ENCODE measurements at places on chromosomes 13 and 19. TPM values are rescaled to one million over a fixed set of nuclear protein-coding genes. Genes with fewer than 3 reads are reported as not detected.
A peak's percentile ranks its signal among the peaks of the same experiment; 100 is the strongest.

DNA sequence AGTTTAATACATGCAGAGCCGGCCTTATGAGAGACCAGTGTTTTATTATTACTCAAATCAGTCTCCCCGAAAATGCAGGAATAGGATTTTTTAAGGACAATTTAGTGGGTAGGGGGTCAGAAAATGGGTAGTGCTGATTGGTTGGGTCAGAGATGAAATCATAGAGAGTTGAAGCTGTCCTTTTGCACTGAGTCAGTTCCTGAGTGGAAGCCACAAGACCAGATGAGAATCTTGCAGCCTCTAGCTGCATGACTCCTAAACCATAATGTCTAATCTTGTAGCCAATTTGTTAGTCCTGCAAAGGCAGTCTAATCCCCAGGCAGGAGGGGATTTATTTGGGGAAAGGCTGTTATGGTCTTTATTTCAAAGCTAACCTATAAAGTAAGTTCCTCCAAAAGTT lies 1163.9 kb downstream of the DIAPH3 start:
- no peaks in the 10 kb centered on the region for H3K36me3 ChIP-seq
- H3K4me1 ChIP-seq = no peaks in the 10 kb centered on the region
- no peaks in the 10 kb centered on the region for H3K27me3 ChIP-seq
- H3K27ac ChIP-seq = no peak overlapping the region

DNA sequence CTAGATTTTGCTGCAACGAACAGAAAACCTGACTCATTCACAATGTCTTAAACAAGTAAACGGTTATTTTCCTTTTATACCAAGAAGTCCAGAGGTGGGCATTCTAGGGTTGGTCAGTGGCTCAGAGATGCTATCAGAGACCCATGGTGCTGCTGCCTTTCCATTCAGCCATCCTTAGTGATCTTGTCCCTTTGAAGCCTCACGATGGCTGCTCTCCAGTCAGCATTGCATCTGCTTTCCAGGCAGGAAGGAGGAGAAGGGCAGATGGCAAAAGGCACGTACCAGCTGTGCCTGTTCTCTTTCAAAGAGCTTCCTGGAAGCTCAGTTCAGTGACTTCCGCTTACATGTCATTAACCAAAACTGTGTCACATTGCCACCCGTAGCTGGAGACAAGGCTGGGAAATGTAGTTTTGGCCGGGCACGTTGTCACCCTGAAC lies 30.1 kb downstream of the WDFY2 start:
- H3K27me3 ChIP-seq = no peaks in the 10 kb centered on the region
- peak; percentile 49 for DNase-seq
- peak overlapping the region; percentile 90 for H3K4me3 ChIP-seq
- H3K27ac ChIP-seq = peak overlapping the region; percentile 94
- H3K36me3 ChIP-seq = peaks cover 9% of the 10 kb centered on the region
- H3K4me1 ChIP-seq = peaks cover 17% of the 10 kb centered on the region

- H3K4me1 ChIP-seq = peaks cover 20% of the 10 kb centered on the region
- no peak overlapping the region for H3K4me3 ChIP-seq
- H3K27me3 ChIP-seq = no peaks in the 10 kb centered on the region
- no peak for DNase-seq
Measured at GRCh38 chr13:48230541-48230940, 2.5 kb upstream of the ITM2B start.

GRCh38 chr13:44855860-44856259 lies 133.4 kb downstream of the NUFIP1 start:
- H3K27ac ChIP-seq = no peak overlapping the region
- no peaks in the 10 kb centered on the region for H3K36me3 ChIP-seq
- H3K4me3 ChIP-seq = no peak overlapping the region

GRCh38 chr19:22052644-22053013 lies 345 bp downstream of the ZNF257 start:
- no peaks in the 10 kb centered on the region for H3K4me1 ChIP-seq
- no peaks in the 10 kb centered on the region for H3K27me3 ChIP-seq
- H3K36me3 ChIP-seq = peaks cover 32% of the 10 kb centered on the region
- DNase-seq = no peak
- peak overlapping the region; percentile 97 for H3K4me3 ChIP-seq
- peak overlapping the region; percentile 97 for H3K27ac ChIP-seq

GRCh38 chr19:49953416-49953815 lies 7.6 kb downstream of the SIGLEC11 start:
- H3K36me3 ChIP-seq = no peaks in the 10 kb centered on the region
- no peak overlapping the region for H3K27ac ChIP-seq
- no peak for DNase-seq
- peaks cover 18% of the 10 kb centered on the region for H3K27me3 ChIP-seq

The PABPC3 gene
- 0.42 TPM for total RNA-seq

The GIPR gene
- total RNA-seq = 18.4 TPM

All from activated naive CD8-positive, alpha-beta T cell treated with anti-CD3 and anti-CD28 coated beads, Interleukin-2, amount 10 ng/mL, durations not matched to agents 7 days and 5 days (primary cell).